ENCODE measurements at places on chromosomes 6 and 20. TPM values are rescaled to one million over a fixed set of nuclear protein-coding genes. Genes with fewer than 3 reads are reported as not detected.

Gene ATP6V1G2
- total RNA-seq, result 3.5 TPM

Gene PACSIN1
- 3.4 TPM for total RNA-seq

Gene GABRR1
- 0.10 TPM for total RNA-seq

Gene MPIG6B
- not detected for total RNA-seq

Gene OR12D3
- total RNA-seq, result not detected

Gene MAP1LC3A
- total RNA-seq, result 13.4 TPM

Gene CAPN11
- 1.0 TPM for total RNA-seq

Gene TGM3
- not detected for total RNA-seq

Gene NUP153
- 48.0 TPM for total RNA-seq

Gene OR2H1
- total RNA-seq, result not detected

Gene REM1
- total RNA-seq, result not detected

Gene IBTK
- total RNA-seq, result 33.0 TPM

Gene COL21A1
- total RNA-seq, result 0.28 TPM

Gene SNRNP48
- total RNA-seq, result 18.9 TPM
